Suprapubic skin (tissue), 4 donors: ENCODE measurements at places on chromosomes 7 and 10.

GRCh38 chr10:28986117-28986792 is 302.6 kb upstream of the LYZL1 start:
- no peak for DNase-seq

- DNase-seq = no peak
Observed at GRCh38 chr7:69859342-69859741, 261.1 kb downstream of the AUTS2 start.

GRCh38 chr10:29245476-29245875 is 43.4 kb upstream of the LYZL1 start:
- DNase-seq = no peak

GRCh38 chr10:17665747-17666146 is 21.8 kb downstream of the STAM start:
- DNase-seq = no peak

GRCh38 chr10:105206616-105207015 is 565.5 kb downstream of the SORCS3 start:
- no peak for DNase-seq

DNA sequence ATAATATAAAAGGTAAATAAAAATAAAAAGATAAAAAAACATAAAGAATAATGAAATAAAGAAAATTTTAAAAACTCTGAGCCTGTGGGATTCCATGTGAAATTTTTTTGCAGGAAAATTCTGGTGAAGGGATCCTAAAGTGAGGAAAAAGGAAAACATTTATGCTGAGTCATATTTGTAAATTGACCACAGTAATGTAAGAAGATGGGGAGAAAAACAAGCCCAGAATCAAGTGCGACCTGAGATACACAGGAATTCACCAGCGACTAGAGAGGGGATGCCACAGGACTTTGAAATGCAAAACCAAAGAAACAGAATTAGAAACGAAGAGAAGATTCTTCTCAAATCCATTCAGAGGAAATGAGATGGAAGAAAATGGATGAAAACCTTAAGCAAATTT is 133.8 kb upstream of the PFKP start:
- no peak for DNase-seq
